ENCODE measurements at places on chromosomes 7 and 10. TPM values are rescaled to one million over a fixed set of nuclear protein-coding genes. Genes with fewer than 3 reads are reported as not detected.

GRCh38 chr7:155009570-155010157 lies 6.7 kb upstream of the PAXIP1 start:
- peak; percentile 27 for DNase-seq

DNA sequence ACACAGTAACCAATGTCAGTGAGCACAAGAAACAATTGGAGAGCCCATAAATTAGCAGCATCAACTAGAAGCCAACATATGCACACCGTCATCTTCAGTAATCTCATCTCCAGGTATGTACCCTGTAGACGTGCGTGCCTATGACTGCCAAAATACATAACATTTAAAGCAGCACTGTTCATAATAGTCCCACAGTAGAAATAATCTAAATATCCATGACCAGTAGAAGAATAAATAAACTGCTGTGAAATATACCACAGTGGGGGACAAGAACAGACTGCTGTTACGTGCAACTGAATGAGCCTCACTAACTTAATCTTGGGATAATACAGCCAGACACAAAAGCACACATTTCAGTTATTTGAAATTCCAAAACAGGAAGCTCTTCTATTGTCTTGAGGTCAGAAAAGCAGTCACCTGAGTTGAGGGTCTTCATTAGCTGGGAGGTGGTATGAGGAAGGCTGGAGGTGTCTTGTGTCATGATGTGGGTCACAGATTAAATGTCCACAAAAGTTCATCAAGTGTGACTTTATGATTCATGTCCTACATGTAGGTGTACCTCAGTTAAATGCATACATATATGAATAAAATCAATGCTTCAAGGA lies 454.2 kb upstream of the AKR1E2 start:
- no peak for DNase-seq

GRCh38 chr7:117137868-117138267 lies 184.6 kb downstream of the ST7 start:
- DNase-seq = no peak

GRCh38 chr10:105070952-105071351 lies 429.9 kb downstream of the SORCS3 start:
- DNase-seq = no peak

- no peak for DNase-seq
These were observed 60.7 kb downstream of the CUBN start for GRCh38 chr10:17068953-17069352.

- no peak for DNase-seq
These were observed 56.1 kb downstream of the ZRANB1 start for GRCh38 chr10:124997771-124998623.

DNA sequence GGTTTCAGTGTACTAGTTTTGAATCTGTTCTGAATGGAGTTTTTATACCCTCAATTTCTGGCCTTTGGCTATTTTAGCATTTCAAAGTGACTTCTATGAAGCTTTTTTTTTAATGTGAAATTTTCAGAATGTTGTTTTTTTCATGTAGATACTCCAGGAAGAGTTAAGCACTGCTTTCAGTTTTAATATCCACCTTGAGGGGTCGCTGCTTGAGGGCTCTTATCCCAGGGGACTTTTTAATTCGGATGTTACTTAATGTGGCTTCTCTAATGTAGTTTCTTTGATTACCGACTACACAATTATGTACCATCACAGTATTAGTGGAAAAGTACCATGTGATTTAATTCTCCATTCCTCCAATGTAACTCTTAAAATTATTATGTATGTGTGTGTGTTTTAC lies 5.2 kb downstream of the IFIT5 start:
- DNase-seq = peak; percentile 57

- no peak for DNase-seq
These were observed 71.4 kb downstream of the NEURL1 start for GRCh38 chr10:103564776-103565520.

- no peak for DNase-seq
These were observed 206.2 kb downstream of the TMEM178B start for GRCh38 chr7:141280100-141280499.

The C10orf62 gene
- 0.11 TPM for total RNA-seq

The PAX4 gene
- not detected for total RNA-seq

The RBP4 gene
- 0.17 TPM for total RNA-seq

The CYP2C19 gene
- not detected for total RNA-seq

The CCDC172 gene
- not detected for total RNA-seq

The UCMA gene
- total RNA-seq = not detected

The NUP42 gene
- 50.7 TPM for total RNA-seq

The CYP3A4 gene
- not detected for total RNA-seq

The TFR2 gene
- 1.3 TPM for total RNA-seq

Measured in LHCN-M2 (cell line).